ENCODE measurements at places on chromosomes 6 and 20.

DNA sequence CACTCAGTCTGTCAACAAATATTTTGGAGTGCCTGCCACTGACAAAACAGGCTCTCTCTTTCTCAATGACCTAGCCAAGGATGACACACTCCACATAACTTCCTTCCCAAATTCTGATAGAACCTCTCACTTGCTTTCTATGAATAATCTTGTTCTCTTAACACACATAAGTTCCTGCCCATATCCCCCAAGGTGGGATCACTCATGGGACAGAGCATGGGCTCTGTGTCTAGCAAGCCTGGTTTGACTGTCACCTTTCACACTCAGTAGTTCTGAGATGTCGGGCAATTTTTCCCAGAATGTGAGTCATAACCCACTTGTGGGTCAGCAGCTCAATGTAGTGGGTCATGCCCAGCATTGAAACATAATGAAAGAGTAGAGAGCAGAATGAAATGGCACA lies 78.1 kb downstream of the LRFN2 start:
- no peak for DNase-seq

DNA sequence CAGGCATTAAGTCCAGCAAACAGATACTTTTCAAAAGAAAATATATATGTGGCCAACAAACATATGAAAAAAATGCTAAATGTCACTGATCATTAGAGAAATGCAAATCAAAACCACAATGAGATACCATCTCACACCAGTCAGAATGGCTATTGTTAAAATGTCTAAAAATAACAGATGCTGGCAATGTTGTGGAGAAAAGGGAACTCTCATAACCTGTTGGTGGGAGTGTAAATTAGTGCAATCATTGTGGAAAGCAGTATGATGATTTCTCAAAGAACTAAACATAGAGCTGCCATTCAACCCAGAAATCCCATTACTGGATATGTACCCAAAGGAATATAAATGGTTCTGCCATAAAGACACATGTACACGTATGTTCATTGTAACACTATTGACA lies 20.6 kb downstream of the KCNQ5 start:
- no peak for DNase-seq

GRCh38 chr6:57085471-57085870 lies 4.5 kb upstream of the ZNF451 start:
- DNase-seq, result no peak

GRCh38 chr6:13285705-13286104 lies 42.6 kb downstream of the TBC1D7 start:
- no peak for DNase-seq

GRCh38 chr6:37566111-37566949 lies 66.6 kb upstream of the CCDC167 start:
- peak; percentile 85 for DNase-seq

- DNase-seq, result no peak
These were observed 713.9 kb upstream of the MARCKS start for GRCh38 chr6:113143206-113143605.

- no peak for DNase-seq
These were observed 15.4 kb downstream of the BPIFB1 start for GRCh38 chr20:33298391-33298790.

GRCh38 chr20:31573555-31574321 lies 31.4 kb upstream of the ID1 start:
- no peak for DNase-seq

- no peak for DNase-seq
These were observed 381 bp upstream of the BICRAL start for GRCh38 chr6:42781546-42781795.

GRCh38 chr20:19408971-19409370 lies 196.5 kb downstream of the SLC24A3 start:
- no peak for DNase-seq

DNA sequence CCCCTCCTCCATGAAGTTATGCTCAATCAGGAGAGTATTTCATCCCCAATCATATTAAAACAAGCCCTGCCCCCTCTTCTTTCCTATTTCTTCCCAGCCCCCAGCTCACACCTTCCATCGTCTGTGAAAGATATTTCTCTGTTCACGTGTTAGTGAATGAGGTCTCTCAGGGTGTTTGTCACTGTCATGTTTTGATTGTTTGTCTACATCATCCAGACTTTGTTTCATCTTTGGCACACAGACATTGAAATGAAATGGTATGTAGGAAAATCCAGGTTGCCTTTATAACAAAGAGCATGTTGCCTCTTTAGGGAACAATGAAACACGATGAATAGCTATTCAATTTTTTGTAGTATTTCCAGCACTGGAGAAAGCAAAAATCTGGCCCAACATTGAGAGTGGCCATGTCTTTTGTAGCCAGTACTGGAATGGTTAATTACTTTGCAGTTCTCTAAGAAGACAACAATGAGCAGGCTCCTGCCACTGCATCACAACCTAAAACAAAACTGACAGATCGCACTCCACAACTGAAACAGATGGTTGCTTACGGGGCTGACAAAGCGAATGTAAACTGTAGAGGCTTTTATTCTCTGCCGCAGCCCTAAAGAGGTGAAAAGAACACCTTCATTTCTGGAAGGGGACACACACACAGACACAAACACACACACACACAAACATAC lies 543.6 kb upstream of the CITED2 start:
- DNase-seq, result peak; percentile 7

- DNase-seq, result peak; percentile 24
These were observed 176.6 kb downstream of the TSHZ2 start for GRCh38 chr20:53148771-53149147.

- no peak for DNase-seq
These were observed 684 bp upstream of the DNAH8 start for GRCh38 chr6:38714239-38715015.

- DNase-seq, result no peak
These were observed 27.5 kb upstream of the TAF8 start for GRCh38 chr6:42022755-42023384.

- peak; percentile 44 for DNase-seq
These were observed 4.2 kb downstream of the UBE2J1 start for GRCh38 chr6:89348372-89348771.

GRCh38 chr20:25345721-25346120 lies 44.9 kb downstream of the ABHD12 start:
- no peak for DNase-seq

DNA sequence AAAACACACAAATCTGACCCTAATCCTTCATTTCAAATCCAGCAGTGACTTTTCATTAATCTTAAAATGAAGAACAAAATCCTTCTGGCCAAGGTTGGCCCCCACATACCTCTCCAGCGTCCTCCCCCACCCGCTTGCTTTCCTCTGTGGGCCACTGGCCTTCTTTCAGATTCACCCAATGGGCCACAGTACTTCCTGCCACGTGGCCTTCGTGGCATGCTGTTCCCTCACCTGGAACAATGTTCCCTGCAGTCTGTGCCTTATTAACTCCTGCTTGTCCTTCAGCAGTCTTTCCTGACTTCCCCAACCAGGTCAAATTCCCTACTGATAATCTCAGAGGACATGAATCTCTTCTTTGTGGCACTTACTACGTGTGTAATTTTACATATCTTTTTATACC lies 5.3 kb upstream of the GTF2H4 start:
- no peak for DNase-seq

- no peak for DNase-seq
These were observed 37.1 kb downstream of the SLC17A1 start for GRCh38 chr6:25794784-25795183.

DNA sequence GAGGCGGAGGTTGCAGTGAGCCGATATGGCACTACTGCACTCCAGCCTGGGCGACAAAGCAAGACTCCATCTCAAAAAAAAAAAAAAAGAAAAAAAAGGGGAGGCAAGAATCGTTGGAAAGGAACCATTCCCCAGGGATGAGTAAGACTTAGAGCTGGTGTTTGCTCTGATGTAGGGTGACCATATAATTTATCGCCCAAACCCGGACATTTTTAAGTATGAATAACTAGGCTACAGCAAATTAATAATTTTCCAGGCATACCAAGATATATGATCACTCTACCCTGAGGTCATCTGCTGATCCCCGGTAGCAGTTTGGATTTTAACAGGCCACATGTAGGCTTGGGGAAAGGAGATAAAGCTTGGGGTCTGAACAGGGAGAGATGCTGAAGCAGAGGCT lies 260.9 kb downstream of the BTBD9 start:
- no peak for DNase-seq

GRCh38 chr6:105484238-105485161 lies 81.6 kb upstream of the PREP start:
- peak; percentile 64 for DNase-seq

- DNase-seq, result no peak
These were observed 144.2 kb downstream of the BTBD9 start for GRCh38 chr6:38495518-38495917.

Measured in astrocyte of the hippocampus (primary cell).